Stimulated activated CD4-positive, alpha-beta T cell treated with anti-CD3 and anti-CD28 coated beads, Interleukin-4, amount 100 ng/mL, for 4 hours (primary cell): ENCODE measurements at places on chromosomes 6 and 20.

GRCh38 chr6:142384519-142385254, 82.9 kb downstream of the ADGRG6 start:
- DNase-seq, result no peak

DNA sequence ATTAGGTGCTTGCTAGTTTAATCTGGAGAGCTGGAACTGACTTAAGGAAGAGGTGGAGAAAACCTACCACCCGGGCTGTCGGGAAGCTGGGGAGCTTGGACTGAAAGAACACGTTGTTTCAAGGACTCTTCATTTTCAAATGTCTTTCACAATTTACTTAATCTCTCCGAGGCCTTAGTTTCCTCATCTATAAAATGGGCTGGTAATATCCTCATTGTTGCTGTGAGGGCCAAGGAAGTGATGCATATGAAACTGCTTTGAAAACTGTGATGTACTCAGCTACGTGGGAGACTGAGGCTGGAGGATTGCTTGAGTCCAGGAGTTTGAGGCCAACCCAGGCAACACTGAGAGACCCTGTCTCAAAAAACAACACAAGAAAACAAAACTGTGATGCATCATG, 36.7 kb upstream of the NKX2-2 start:
- DNase-seq, result no peak

DNA sequence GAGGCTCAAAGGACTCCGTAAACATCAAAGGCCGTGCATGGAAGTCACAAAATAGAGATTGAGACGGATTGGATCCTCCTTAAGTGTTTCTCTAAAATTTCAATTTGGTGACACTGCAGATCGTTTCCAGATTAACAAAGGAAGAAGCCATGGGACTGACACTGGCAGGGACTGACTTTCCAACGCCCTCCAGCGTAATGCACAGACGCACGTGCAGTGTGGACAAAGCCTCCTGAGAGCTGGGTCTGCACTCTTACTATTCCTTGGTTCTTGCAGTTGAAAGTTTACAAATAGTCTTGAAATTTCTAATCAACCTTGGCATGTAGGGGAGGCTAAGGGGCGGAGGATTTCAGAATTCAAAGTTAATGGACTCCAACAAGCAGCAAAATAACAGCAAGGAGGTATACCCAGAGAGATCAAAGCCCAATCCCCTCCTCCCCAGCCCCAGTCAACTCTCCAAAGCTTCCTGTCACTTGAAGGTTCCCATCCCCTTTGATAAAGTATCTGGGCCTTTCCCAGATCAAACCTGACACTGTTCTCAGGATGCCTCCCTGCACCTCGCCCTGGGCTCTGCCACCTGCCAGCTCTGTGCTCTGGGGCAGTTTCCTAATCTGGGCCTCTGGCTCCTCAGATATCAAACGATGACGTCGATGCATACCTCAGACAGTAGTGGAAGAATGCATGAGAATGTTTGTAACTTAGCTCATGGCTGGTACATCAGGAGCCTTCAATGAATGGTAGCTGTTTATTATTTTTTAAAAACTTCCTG, 106.5 kb upstream of the TRAF3IP2 start:
- DNase-seq, result no peak

- no peak for DNase-seq
Measured at GRCh38 chr6:56143796-56144195, 103.6 kb downstream of the COL21A1 start.

GRCh38 chr6:33584700-33585402, 4.8 kb upstream of the BAK1 start:
- no peak for DNase-seq

- DNase-seq, result no peak
Measured at GRCh38 chr6:158502263-158502950, 57.5 kb upstream of the TMEM181 start.
